ENCODE measurements at places on chromosomes 3 and 15.

- no peak for DNase-seq
Observed at GRCh38 chr15:26867200-26868007, 542 bp downstream of the GABRA5 start.

- DNase-seq: no peak
Observed at GRCh38 chr3:191143224-191143623, 55.8 kb upstream of the OSTN start.

GRCh38 chr3:107670986-107671385 is 148.2 kb downstream of the BBX start:
- DNase-seq: no peak

- DNase-seq: no peak
Observed at GRCh38 chr3:124201226-124201625, 209.3 kb upstream of the ROPN1 start.

GRCh38 chr3:134807189-134807588 is 12.1 kb downstream of the EPHB1 start:
- DNase-seq: no peak

GRCh38 chr3:121809249-121809648 is 25.6 kb downstream of the IQCB1 start:
- DNase-seq: no peak

DNA sequence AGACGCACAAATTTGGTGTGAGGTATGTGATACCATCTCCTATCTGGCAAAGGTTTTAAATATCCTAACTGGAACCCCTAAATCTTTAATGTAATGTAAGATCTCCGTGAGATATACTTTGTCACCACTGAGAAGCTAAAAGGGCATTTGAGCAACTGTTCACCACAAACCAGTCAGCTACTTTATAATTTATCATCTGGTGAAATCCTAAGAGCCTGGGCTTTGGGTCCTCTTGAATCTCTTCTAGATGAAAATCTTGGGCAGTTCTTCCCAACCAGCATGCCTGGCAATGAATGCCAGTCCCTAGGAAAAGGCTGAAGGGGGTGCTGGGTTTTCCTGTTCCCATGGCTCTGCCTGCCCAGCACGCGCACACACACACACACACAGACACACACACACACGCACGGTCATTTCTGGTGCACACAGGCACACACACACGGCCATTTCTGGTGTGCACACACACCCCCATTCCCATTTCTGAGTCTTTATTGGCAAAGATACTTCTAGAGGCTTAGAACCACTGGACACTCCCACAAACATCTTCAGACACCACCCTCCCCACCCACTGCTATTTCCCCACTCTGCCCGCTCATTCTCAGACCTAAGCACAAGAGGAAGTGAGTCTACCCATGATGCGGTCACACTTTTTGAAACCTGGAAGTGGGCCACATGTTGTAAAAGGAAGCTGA is 72.6 kb downstream of the MYO1E start:
- no peak for DNase-seq

DNA sequence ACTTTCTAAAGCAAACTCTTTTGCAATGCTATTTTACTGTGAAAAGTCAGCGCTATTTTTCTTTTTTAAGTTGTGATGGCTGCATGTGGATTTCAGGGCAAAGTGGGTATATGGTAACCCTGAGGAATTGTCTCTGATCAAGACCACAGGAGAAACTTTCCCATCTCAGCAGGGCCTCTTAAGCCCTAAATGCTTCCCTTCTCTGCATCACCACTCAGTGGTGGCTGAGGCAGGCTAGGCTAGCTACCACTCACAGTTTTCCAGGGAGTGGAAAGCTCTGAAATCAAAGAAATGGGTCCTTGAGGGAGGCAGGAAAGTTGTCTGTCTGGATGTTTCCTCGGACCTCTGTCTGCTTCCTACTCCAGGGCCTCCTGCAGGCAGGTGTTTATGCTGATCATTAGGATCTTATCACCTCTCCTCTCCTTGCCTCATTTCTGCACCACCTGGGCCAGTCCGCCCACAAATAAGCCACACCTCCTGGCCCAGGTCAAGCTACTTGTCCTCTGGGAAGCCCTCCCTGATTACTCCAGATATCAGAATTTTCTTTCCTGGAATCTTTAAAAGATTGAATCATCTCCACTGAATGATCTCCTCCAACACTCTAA is 37.0 kb downstream of the CEMIP start:
- no peak for DNase-seq

GRCh38 chr3:138936741-138937689 is 9.9 kb downstream of the FOXL2 start:
- no peak for DNase-seq

DNA sequence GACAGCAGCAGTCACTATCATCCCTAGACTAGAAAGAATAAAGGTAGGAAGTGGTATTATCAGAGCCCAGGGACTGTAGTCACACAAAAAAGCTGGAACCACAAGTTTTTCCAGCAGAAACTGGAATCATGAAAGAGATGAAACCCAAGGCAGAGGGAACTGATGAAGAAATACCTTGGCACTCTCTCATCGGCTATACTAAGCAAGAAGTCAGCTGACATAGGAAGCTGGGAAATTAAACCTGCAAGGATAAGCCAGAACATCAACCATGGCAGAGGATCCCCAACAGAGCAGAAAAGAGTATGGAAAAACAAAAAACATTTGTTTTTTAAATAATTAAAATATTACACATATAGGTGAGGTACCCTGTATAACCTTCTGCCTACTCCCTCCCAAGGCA is 86.5 kb downstream of the AQR start:
- DNase-seq: no peak

GRCh38 chr3:10173926-10174435 is 9.3 kb downstream of the IRAK2 start:
- DNase-seq: peak; percentile 61

GRCh38 chr15:25497934-25498333 is 59.1 kb upstream of the UBE3A start:
- DNase-seq: no peak

DNA sequence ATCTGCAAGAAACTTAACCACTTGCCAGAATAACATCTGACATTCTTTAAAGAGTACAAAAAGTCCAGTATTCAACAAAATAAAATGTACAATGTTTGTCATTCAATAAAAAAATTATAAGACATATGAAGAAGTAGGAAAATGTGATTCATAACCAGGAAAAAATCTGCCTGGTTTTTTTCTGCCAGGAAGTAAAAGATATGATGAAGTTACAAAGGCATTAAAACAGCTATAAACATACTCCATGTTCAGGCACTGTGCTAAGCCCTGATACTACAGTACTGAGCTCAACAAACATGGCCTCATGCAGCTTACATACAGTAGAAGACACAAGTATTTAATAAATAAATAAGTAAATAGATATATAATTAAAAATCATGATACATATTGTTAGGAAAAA is 178.4 kb upstream of the STT3B start:
- DNase-seq: no peak

DNA sequence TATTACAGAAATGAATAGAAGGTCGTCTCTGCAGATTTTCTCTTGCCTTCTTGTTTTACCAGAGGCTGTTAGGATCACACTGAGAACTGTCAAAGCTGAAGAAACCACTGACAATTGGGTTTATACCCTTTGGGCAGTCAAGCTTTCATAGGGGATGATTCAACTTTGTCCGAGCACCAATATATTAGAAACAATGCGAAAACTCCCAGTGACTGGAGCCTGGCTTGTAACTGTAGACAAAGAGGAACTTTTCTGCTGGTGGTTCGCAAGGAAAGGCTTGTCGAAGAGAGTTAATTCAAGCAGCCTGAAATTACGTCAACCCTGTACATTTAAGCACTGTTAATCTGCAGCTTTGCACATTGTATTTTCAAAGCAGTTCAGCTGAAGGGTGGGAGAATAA is 193.2 kb upstream of the ZNF385D start:
- DNase-seq: no peak

GRCh38 chr3:196142202-196142956 is 60.5 kb upstream of the TFRC start:
- DNase-seq: peak; percentile 78

DNA sequence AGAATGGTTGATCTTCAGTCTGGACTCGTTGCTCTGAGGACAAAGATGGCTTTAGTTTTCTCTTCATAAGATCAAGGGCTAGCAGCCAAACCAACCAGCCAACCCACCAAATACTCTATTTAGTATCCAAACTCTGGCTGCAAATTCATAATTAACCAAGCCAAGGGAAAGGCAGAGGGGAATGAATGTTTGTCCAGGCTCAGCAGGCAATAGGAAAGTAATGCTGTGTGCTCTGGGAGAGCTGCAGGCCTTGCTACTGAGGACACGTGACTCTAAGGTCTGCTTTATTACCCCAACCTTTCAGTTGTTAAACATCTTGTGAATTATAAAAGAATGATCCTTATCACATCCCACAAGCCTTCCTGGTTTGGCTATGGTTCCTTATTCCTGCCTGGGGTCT is 52.3 kb upstream of the GALNT15 start:
- DNase-seq: no peak

GRCh38 chr3:178476886-178477285 is 59.4 kb upstream of the KCNMB2 start:
- no peak for DNase-seq

DNA sequence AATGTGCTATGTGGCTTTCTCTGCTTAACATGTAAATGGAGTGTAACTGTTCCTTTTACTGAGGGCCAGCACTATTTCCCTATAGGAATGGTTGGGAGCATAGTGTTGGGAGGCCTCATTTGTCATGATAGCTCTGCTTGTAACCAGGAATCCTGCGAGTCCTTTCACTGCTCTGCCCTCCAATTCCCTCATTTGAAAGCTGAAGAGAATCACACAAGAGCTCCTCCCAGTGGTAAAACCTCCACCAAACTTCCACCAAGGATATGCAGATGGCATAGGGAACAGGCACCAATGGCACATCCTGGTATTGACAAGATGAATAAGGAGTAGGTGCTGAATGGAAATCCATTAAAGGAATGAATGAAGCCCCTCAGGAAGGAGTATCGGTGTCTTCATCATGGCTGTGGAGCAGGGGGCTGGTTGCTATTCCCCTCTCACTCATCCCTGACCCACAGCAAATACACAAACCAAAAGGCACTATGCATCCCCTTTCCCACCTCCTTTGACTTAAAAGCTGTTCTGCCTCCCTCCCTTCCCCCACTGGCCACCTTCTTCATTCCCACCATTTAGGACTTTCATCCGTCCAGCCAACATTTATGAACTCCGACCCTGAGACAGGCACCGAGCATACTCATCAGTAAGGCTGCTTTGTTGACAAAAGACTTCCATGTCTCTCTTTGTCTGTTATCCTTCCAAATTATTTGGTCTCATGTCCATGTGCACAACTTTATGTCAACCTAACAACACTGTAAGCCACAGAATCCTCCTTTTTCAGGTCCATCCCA is 560.8 kb downstream of the FOXP1 start:
- no peak for DNase-seq

- peak; percentile 3 for DNase-seq
Observed at GRCh38 chr3:57892423-57892822, 115.8 kb upstream of the FLNB start.

DNA sequence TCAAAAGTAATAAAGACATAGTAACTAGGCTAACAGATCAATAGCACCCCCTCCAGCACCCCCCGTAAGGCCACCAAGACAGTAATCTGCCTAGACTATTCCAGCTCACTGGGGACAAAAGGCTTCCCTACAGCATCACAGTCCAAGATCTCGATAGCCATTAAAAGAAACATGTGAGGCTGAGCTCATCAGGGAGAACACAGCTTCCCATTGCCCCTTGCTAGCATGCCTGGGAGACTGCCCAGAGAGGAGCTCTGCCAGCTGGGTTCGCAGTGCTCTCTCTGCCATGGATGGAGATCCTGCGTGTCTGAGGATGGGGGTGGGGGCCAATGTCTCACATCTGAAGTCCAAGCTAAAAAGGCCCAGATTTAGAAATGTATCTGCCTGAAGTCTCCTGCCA is 17.8 kb downstream of the LRIG1 start:
- no peak for DNase-seq

- no peak for DNase-seq
Observed at GRCh38 chr3:52405066-52405465, 39.8 kb downstream of the SEMA3G start.

DNA sequence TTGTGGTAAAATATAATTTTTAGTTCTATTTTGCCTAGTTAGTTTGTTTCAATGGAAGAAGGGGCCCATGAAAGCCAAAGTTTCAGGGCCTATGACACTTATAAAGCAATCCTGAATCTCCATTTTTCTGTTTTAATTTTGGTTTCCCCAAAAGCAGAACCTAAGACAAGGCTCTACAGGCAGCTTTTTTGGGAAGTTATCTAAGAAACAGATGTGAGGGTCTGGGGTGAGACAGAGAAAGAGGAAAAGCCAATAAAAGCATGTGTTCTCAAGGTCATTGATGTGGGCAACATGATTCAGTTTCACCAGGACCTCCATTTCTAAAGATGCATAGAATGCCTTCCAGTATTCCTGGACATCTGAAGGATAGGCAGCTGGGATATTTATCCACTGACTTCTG is 598.5 kb downstream of the PDCD6IP start:
- DNase-seq: no peak

DNA sequence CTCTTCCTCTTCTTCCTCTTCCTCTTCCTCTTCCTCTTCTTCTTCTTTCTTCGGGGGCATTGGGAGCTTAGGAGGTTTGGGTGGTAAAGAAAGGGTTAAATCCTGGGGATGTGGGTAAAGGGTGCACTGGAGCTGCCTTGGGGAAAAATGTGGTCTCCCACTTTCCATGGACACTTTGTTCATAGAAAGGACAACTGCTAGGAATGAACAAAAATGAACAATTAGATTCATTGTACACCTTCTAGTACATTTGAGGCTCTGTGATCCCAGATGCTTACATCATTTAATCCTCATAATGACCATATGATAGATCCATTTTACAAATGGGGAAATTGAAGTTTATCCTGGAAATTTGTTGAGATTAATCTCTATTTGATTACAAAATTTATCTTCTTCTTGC is 699.7 kb downstream of the TUSC7 start:
- DNase-seq: no peak

GRCh38 chr15:67030036-67030762 is 35.2 kb upstream of the SMAD3 start:
- peak; percentile 61 for DNase-seq

- no peak for DNase-seq
Observed at GRCh38 chr3:178699810-178700209, 163.6 kb downstream of the KCNMB2 start.

GRCh38 chr15:88403351-88403791 is 63.8 kb downstream of the MRPL46 start:
- no peak for DNase-seq

DNA sequence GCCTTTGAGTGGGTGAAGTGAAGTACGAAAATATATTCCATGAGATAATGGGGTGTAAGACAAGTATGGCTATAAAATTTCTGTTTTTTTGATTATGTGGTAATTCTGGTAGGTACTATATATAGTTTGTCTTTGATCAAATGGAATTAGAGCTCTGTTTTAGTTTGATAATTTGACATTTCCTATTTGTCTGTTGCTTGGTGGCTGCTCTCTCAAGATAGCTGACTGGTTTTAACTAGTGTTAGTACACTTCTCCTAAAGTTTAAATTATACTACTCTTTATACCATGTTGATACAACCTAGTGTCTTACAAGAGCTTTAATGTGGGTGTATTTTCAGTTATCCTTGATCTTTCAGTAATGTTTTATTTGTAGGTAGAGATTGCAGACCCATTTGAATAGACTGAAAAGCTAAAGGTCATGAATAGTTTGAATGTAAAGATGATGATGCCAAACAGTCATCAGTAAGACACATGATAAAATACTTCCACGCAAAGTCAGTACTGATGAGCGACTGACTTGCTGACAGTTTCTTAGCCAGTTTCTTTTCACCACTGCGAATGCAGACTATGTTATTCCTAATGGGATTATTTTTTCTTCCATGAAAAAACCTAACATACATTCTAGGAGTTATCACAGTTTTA is 15.2 kb downstream of the SACM1L start:
- no peak for DNase-seq

- DNase-seq: no peak
Observed at GRCh38 chr3:103609472-103609871, 1174.7 kb downstream of the ZPLD1 start.

- no peak for DNase-seq
Observed at GRCh38 chr3:107100137-107100536, 277.1 kb upstream of the CCDC54 start.

Measured in K562 (cell line).